ENCODE measurements at places on chromosomes 12 and 14.
A peak's percentile ranks its signal among the peaks of the same experiment; 100 is the strongest.

DNA sequence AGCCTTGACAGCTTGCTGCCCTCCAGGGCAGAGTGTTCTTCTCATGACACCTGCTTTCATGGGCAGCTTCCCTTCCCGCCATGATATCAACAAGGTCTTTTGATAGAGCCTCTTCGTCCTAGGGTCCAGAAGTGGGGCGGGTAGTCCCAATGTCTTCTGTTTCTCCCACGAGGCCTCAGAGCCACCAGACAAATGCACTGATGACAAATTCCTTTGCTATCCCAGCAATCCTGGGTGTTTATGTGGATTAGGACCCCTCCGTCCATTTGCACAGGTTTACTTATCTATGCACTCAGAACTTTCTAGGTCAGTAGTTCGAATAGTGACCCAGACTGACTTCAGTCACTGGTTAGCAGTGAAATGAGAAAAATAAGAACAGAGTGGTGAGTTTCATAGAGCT lies 52.6 kb upstream of the PRMT8 start:
- H3K27ac ChIP-seq = no peak overlapping the region
- peaks cover 4% of the 10 kb centered on the region for H3K27me3 ChIP-seq
- H3K4me1 ChIP-seq = peaks cover 20% of the 10 kb centered on the region
- no peak overlapping the region for H3K4me3 ChIP-seq
- no peak for DNase-seq

DNA sequence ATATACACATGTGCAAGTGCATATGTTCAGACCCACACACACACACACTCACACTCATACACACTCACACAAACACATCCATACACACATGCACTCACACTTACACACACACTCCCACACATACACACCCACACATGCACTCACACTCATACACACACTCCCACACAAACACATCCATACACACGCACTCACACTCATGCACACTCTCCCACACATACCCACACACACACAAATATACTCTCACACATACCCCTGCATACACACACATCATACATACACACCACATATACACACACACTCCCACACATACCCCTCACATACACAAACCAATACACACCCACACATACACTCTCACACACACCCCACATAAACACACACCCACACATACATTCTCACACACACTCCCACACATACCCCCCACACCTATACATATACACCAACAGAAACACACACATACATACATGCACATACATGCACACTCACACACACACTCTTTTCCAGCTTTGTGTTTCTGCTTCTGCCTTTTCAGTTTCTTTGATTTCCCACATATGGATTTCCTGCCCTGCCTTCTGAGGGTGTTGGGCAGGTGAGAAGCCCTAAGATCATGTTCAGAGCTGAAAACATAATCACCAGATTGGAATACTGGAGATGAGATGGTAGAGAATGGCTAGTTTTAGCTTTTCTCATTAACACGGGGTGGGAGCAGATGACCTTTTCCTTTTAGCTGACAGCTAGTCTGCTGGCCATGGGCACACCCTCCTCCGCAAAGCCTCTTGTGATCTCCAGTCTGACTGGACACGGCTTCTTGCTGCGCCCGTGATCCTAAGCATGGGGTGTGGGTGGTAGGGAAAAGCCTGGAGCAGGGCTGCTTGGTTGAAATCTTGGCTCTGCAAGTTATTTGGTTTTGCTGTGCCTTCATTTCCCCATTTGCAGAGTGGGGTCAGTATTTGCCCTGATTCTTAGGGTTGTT lies 214.0 kb downstream of the CHST11 start:
- H3K36me3 ChIP-seq = no peaks in the 10 kb centered on the region
- no peak for DNase-seq
- no peak overlapping the region for H3K4me3 ChIP-seq
- H3K27ac ChIP-seq = no peak overlapping the region
- peaks cover 6% of the 10 kb centered on the region for H3K27me3 ChIP-seq
- H3K4me1 ChIP-seq = peaks cover 18% of the 10 kb centered on the region

- H3K4me3 ChIP-seq = peak overlapping the region; percentile 44
- H3K27ac ChIP-seq = no peak overlapping the region
- peaks cover 3% of the 10 kb centered on the region for H3K27me3 ChIP-seq
- no peak for DNase-seq
- H3K4me1 ChIP-seq = peaks cover 19% of the 10 kb centered on the region
Observed at GRCh38 chr14:102898776-102899515, 23.5 kb upstream of the AMN start.

DNA sequence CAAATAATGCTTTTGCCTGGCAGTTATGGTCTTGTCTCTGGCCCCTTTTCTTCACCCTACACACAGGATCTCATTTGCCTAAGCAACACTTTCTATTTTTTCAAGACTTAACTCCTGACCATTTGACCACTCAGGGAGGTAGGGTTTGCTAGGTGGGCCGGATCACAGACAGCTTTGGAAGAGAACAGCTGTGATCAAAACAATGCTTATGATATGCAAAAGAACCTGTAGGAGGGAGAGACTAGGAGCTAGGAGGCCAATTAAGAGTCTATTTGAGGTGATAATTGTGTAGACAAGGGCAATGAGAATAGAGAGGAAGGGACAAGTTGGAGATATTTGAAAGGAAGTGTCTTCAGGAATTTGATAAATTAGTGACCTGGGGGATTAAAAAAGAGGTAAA lies 12.3 kb upstream of the DACT1 start:
- no peak overlapping the region for H3K4me3 ChIP-seq
- no peaks in the 10 kb centered on the region for H3K27me3 ChIP-seq
- no peak overlapping the region for H3K27ac ChIP-seq
- H3K36me3 ChIP-seq = no peaks in the 10 kb centered on the region
- no peaks in the 10 kb centered on the region for H3K4me1 ChIP-seq
